Inflammatory macrophage (primary cell): ENCODE measurements at places on chromosomes 2 and 18.
A peak's percentile ranks its signal among the peaks of the same experiment; 100 is the strongest.

GRCh38 chr18:77003316-77003715 is 129.3 kb downstream of the MBP start:
- DNase-seq: no peak

GRCh38 chr18:23568281-23569138 is 17.8 kb downstream of the NPC1 start:
- DNase-seq: no peak

- no peak for DNase-seq
These were observed 113.1 kb upstream of the GPC1 start for GRCh38 chr2:240322231-240322955.

DNA sequence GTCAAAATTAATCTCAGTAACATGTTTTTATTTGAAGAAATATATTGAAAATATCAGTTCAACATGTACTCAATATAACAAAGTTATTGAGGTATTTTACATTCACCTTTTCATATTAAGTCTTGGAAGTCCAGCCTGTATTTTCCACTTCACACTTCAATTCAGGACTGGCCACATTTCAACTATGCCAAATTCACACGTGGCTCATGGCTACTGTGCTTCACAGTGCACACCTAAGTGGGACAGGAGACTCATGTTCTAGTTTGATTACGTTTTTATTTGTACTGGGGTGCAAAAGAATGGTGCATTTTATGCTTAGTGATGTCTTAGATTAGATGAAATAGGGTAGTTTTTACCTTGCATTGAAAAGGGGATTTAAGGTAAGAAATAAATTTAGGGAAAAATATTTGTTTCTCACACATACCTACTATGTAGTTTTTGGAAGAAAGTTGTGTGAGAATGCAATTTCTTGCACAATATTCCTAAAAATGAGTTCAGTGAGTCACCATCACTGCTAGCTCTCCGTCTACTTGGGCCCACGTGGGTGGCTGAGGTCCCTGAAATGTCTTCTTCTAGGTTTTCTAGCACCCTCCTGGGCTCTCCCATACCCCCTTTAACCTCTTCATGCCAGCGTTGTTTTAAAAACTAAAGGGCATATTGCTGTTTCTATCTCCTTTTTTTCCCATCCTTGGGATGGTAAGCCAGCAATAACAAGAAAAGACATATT is 87.0 kb downstream of the ST6GAL2 start:
- no peak for DNase-seq

- no peak for DNase-seq
These were observed 328.2 kb upstream of the CDH7 start for GRCh38 chr18:65422544-65423136.

- DNase-seq: peak; percentile 1
These were observed 219.9 kb downstream of the PIK3C3 start for GRCh38 chr18:42174909-42175308.

- DNase-seq: no peak
These were observed 78.1 kb downstream of the TWIST2 start for GRCh38 chr2:238925816-238926521.

GRCh38 chr2:27800856-27801255 is 29.3 kb downstream of the MRPL33 start:
- DNase-seq: no peak

- DNase-seq: no peak
These were observed 81.9 kb upstream of the MAPRE2 start for GRCh38 chr18:34959211-34959829.

DNA sequence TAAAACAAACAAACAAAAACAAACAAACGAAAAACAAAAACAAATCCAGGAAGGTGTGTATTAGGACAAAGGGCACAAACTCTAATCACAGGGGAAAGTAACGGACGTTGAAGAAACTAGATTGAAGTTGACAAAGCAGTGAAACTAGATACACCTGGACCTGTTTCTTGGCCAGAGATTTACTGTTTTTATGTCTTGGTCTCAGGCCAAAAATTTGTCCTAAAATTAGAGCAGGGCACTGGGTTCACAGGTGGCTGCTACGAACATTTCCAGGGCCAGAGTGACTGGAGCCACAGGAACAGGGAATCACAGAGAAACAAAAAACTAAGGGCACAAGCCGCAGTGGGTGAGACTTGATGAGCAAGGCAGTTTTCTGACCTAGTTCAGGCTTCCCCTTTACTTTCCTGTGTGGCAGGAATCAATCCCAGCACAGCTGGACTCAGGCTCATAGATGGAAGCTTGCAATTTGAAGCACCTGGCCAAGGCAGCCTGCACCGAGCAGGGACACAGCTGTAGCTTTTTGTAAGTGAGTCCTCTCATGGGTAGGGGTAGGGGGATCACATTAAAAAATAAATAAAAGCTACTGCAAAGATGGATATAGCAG is 329.4 kb downstream of the DLGAP1 start:
- DNase-seq: no peak
